ENCODE measurements at places on chromosomes 16 and 17.

DNA sequence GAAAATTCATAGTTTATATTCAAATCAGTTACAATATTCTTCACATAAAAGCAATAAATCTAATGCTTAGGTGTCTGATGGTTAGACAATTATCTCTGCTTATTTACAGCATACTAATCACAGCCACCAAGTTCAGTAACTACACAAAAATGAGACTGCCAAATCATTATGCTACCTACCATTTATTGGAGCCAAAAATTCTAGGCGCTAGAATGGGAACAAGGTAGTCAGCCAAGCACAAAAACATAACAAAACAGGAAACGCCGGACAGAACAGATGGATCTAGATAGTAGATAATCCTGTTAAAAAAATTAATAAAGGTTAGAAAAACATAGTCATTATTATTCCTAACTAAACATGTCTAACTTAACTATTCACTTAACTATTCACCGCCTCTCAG lies 3.6 kb downstream of the ARL6IP1 start:
- DNase-seq, result no peak

DNA sequence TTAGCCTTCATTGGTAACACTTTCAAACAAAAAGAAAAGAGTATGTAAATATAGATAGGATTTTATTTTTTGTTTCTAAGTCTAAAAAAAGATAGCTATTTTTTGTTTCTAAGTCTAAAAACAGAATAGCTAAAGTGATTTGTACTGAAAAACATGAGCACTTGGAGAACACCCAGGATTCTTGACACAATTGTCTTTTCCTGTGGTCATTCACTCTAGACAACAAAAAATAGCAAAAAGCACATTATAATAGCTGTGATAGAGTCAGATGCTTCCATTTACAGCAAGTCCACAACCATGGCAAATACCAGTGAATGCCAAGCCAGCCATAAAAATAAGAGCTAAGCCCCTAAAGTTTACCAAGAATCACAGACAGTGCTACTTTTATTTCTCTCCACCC lies 36.7 kb downstream of the SKAP1 start:
- DNase-seq, result no peak

DNA sequence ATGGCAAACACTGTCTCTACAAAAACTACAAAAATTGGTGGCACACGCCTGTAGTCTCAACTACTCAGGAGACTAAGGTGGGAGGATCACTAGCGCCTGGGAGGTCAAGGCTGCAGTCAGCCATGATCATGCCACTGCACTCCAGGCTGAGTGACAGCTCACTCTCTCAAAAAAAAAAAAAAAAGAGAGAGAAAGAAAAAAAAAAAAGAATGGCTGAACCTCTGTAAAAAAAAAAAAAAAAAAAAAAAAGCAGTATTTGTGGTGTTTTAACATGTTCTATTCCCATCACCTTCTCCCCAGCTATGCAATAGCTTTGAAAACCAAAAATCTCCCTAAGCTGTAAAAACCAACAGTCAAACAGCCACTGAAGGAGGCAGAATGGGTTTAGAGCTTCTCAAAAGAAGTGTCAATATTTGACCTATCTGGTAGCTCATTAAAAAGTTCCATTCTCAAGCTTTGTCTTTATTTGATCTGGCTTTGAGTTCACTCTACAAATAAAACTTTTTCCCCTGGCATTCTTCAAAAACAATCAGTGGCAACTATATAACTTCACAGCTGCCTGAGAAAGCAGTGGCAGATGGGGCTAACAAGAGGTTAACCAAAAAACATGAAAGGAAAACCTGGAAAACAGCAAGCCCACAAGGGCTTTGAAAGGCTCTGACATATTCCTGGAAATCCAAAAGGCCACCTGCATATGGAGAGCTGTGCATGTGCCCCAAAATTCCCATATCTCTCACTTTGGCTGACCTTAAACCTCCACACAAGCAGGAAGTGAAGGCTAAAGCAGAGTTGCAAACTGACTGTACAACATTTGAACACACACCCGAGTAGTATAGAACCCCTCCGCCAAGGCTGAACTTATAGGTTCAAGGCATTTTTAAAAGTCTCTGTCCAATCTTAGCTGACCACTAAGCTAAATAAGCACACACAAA lies 36.0 kb downstream of the USP32 start:
- DNase-seq, result no peak

GRCh38 chr17:16930571-16931317 lies 41.2 kb downstream of the TNFRSF13B start:
- no peak for DNase-seq

- peak; percentile 45 for DNase-seq
Measured at GRCh38 chr16:81885976-81886586, 107.0 kb downstream of the PLCG2 start.

DNA sequence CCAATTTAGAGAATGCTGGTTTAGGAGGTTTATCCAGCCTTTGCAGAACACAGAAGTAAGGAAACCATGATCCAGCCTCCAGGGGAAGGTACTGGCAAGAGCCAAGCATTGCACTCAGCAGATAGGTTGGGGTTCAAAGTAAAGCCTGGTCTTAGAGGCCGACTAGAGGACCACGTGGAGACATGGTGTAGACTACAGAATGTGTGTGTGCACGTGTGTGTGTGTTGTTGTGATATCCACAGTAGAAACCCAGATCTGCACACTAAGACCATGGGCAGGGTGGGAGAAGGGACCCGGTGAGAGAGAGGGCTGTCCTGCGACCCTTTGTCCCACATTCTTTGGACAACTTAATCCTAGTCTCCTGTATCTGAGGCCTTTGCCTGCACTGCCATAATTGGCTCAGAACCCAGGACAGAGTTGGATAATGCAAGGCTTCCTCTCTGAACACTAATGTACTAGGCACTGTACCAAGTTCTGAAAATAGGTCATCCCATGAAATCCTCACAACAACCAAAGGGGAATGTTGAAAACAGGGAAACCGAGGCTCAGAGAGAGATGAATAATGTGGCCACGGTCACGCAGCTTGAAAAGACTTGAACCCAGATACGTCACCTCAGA lies 325.1 kb upstream of the HSBP1 start:
- DNase-seq, result no peak

- no peak for DNase-seq
Measured at GRCh38 chr16:49439676-49440075, 66.1 kb downstream of the C16orf78 start.

DNA sequence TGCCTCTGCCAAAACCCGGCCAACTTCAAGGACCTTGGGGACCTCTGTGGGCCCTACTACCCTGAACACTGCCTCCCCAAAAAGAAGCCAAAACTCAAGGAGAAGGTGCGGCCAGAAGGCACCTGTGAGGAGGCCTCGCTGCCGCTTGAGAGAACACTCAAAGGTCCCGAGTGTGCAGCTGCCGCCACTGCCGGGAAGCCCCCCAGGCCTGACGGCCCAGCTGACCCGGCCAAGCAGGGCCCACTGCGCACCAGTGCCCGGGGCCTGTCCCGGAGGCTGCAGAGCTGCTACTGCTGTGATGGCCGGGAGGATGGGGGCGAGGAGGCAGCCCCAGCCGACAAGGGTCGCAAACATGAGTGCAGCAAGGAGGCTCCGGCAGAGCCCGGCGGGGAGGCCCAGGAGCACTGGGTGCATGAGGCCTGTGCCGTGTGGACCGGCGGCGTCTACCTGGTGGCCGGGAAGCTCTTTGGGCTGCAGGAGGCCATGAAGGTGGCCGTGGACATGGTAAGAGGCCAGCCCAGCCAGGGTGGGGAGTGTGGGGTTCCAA lies 38.7 kb downstream of the SREBF1 start:
- DNase-seq, result no peak

DNA sequence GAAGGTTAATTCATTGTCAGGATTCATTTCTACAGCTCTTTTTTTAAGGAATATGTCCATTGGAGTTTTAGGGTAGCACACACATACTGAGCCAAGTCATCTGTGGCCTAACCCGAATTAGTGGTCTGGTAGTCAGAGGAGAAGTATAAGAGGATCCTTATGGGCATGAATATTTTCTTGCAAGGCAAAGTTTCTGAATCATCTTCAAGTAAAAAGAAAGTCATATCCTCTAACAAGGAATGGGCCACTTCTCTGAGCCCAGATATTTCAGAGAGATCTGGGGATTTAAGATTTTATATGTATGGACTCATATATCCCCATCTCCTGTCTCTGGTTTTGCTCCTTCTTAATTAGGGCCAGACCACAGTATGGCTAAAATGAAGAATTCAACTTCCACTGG lies 99.2 kb upstream of the CDH8 start:
- no peak for DNase-seq

GRCh38 chr17:29954405-29954804 lies 13.0 kb downstream of the EFCAB5 start:
- no peak for DNase-seq
